ENCODE measurements at places on chromosomes 4 and X.

DNA sequence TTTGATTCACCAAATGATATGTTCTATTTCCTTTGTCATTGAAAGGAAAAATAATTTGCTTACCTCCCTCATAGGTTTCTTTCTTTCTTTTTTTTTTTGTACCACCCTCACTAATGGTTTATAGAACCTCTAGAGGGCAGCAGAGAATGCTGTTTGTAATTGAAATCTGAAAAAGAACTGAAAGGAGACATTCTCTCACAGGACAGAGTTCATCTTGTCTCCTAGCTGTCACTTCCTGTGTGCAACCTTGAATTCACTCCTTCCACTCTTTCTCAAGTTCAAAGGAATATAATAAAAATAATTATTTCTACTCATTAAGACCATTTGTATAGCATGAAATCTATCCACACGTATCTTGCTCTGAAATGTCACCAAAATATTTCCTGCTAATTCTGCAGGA lies 51.0 kb downstream of the GUCY1B1 start:
- DNase-seq, result no peak

DNA sequence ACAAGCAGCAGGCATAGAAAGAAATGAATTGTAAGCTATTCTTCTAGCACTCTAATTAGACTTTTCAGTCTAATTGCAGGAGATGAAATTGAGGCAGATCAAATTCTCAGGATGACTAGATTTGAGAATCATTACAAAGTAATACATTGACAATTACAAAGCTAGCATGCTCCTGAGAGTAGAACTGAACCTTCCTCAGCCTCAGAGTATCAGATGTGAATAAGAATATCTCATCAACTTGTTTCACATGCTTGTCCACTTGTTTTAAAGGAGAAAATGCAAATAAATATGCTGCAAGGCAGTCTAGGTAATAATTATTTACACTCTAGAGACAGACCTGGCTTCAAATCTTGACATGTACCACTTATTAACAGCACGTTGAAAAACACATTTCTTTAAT lies 491.0 kb upstream of the MAGEB2 start:
- DNase-seq, result no peak

GRCh38 chr4:113433116-113433515 lies 328.4 kb downstream of the CAMK2D start:
- DNase-seq, result no peak

DNA sequence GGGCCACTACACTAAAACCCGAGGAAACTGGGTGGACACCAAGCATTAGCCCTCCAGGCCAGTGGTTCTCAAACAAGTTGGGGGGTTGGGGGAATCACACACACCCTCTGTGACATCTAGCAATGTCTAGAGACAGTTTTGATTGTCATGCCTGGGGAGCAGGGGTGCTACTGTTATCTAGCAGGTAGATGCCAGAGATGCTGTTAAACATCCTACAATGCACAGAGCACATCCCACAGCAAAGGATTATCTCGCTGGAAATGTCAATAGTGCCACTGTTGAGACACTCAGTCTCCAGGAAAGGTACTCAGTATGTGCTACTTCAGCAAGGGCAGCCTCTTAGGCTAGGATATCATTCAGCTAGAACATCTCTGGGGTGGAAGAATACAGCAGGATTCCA lies 1.3 kb downstream of the SMC1A start:
- no peak for DNase-seq

GRCh38 chrX:9948406-9948805 lies 18.8 kb upstream of the CLDN34 start:
- DNase-seq, result no peak

- DNase-seq, result no peak
Observed at GRCh38 chr4:85407546-85407945, 67.4 kb upstream of the ARHGAP24 start.

DNA sequence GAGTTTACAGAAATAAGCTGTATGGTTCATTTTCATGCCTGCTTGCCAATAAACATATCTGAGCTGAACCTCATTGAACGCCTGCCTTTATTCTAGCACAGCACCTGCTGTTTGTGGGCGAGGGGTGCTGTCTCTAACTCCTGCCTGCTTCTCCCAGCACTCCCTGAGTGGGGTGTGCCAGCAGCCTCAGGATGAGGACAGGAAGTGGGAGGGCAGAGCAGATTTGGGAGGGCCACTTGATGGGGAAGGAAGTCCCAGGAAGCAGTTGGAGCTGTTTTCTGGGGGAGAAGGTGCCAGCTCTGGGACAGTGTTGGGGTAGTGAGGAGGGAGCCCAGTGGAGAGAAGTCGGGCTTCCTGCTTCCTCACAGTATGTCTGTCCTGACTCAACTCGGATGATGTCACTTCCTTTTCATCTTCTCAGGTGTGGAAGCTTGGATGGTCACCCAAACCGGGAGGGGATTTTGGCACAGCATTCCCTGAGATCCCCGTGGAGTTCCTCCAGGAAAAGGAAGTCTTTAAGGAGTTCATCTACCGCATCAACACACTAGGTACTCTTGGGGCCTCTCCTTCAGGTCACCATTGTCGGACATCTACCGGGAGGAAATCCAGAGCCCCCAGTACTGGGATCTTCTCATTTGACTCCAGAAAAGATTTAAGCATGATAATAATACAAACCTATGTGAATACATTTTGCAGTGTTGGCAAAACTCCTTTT lies 29.0 kb upstream of the MSANTD1 start:
- DNase-seq, result no peak

- DNase-seq, result no peak
Observed at GRCh38 chr4:85028910-85029309, 62.4 kb upstream of the WDFY3 start.

- no peak for DNase-seq
Observed at GRCh38 chr4:101292901-101293300, 54.4 kb downstream of the PPP3CA start.

GRCh38 chr4:5424211-5424610 lies 284.1 kb downstream of the EVC2 start:
- DNase-seq, result no peak

- DNase-seq, result no peak
Observed at GRCh38 chrX:71629467-71629866, 11.2 kb upstream of the CXCR3 start.

GRCh38 chrX:102067966-102068723 lies 57.3 kb upstream of the TCEAL2 start:
- no peak for DNase-seq

GRCh38 chr4:16663732-16664131 lies 234.7 kb downstream of the LDB2 start:
- no peak for DNase-seq

GRCh38 chr4:64353904-64354303 lies 55.3 kb downstream of the TECRL start:
- DNase-seq, result no peak

- no peak for DNase-seq
Observed at GRCh38 chrX:11080741-11081305, 30.3 kb upstream of the HCCS start.

DNA sequence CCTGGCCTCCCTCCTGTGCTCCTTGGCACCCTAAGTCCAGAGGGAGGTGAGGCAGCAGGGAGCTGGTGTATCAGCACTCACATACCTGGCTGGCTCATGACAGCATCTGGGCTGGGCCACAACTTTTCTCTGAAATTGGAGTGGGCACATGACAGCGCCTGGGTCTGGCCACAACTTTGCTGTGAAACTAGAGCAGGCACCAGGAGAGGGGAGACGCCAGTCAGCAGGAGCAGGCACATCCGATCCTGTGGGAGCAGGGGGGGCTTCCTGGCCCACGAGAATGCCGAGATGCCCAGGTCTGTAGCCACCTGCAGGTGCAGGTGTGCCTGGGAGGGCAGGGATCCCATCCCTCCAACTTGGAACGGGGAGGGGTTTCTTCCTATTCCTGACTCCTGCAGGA lies 69.7 kb upstream of the PPP3CA start:
- no peak for DNase-seq

- no peak for DNase-seq
Observed at GRCh38 chrX:149909324-149910177, 19.8 kb upstream of the HSFX4 start.

GRCh38 chr4:38153387-38153760 lies 193.2 kb downstream of the PTTG2 start:
- DNase-seq, result no peak

- DNase-seq, result no peak
Observed at GRCh38 chr4:153081006-153081580, 123.2 kb upstream of the TRIM2 start.

DNA sequence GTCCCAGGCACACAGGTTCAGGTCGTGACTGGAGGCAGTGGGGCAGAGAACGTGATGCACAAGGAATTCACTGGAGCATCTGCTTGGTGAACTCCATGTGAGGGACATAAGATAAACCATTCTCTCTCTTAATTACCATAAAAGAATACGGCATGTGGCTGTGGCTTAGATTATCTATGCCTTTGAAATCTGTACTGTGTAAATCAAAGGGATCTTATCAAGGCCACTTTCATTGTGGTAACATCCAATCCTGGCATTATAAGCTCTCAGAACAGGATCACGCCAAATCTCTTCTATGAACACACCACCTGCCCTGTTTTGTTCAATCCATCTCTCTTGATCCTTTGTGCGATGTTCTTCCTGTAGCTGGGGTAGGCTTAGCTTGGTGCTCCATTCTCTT lies 192.3 kb downstream of the SPATA18 start:
- DNase-seq, result no peak

GRCh38 chrX:30814978-30815377 lies 74.1 kb downstream of the TAB3 start:
- DNase-seq, result no peak

DNA sequence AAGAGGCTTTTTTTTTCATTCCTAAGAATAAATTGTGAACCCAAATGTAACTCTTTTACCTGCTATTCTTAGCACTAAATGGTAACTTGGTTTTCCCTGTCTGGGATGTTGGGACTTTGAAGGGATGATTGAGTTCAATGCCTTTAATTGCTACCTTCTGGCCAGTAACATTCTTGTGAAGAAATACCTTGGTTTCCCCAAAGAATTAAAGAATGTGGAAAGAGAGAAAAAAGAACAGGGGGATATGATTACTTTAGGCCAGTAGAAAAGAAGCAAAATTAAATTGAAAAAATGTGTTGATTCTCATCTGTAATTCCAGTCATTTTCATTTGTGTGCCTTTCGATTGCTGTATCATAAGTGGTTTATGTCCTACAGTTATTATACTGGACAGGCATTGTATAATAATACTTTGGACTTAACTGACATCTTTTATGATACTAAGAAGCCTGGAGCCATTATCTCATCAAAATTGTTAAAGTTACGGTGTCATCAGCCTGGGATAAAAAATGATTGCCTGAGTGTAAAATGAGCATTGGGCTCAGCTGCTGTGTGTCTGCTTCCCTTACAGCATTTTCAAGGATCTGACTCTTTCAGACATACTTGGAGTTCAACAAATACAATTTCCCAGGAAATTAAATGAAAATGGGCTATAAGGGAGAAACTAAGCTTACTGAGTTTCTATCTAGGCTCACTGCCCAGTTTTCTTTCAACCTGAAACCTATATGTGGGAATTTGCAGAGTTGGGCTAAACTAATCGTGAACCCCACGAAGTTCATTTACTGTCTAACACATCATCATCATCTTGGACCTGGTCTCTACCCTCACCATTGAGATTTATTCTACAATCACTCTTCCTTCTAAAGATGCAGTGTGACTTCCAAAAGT lies 146.3 kb downstream of the SHROOM3 start:
- DNase-seq, result no peak

DNA sequence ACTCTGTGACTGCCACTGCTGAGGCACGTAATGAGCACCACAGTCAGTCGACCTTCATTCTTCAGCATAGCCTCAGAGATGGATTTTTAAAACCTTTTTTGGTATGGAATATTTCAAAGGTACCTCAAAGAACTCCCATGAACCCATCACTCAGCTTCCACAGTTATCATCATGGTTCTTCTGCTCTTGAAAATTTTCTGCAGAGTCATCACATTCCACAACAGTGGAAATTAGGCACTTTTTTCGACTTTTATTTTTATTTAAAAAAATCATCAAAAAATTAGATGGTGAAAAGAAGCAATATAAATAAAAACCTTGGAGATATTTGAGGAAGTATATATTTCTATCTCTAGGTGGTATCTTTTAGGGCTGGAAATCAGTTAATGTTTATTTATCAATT lies 37.5 kb downstream of the TBC1D19 start:
- no peak for DNase-seq

DNA sequence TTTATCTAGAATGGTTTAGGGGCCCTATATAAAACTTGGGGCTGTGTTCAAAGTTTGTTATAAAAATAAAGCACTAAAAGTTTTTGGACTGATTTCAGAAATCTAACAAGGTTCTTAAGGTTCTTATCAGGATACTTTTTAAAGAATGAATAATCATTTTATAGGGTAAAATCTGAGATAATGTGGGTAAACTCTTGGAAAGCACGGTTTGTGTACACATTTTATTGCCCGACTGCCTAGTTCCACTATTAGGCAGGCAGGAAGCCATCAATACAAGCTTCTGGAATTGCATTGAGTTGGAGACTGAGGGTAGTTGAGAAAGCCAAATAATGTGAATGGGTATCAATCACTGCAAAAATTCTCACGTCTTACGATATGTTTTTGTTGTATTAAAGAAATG lies 331.0 kb upstream of the PITX2 start:
- DNase-seq, result no peak

- no peak for DNase-seq
Observed at GRCh38 chr4:22324422-22324821, 191.4 kb downstream of the ADGRA3 start.

DNA sequence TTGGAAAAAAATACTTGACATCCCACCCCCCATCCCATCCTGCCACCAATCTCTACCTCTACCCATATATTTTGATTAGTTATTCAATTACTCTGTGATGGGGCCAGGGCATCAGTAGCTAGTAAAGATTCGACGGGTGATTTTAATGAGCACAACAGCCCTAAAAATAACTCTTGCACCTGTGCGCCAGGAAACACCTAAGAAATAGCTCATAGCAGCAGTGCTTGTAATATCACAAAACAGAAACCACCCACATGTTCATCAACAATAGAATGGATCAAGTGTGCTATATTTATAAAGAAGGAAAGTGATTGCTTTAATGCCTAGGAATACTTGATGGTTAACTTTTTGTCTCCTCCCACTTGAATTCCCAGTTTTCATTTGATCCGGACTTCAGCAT lies 225.6 kb upstream of the LCORL start:
- DNase-seq, result no peak

- no peak for DNase-seq
Observed at GRCh38 chr4:147725673-147726072, 6.2 kb upstream of the ARHGAP10 start.

DNA sequence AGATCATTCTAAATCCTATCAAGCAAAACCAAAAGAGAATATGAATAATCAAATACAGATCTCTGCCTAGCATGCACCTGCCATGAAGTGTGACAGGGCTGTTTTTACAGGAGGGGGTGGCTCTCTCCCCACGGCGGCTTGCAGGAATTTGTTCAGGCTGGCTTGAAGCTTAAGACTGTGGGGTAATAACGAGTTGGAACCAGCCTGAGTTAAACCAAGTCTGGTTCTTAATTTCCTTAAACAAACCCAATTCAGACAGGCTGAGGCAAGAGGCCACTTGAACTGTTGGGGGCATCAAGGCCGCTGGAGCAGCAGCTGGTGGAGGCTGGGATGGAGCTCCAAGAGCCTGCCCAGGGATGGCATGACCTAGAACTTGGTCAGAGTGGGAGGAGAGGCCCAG lies 45.1 kb upstream of the LGI2 start:
- no peak for DNase-seq

Data from activated CD4-positive, CD25-positive, alpha-beta regulatory T cell (primary cell).